ENCODE measurements at places on chromosomes 1 and 21.

DNA sequence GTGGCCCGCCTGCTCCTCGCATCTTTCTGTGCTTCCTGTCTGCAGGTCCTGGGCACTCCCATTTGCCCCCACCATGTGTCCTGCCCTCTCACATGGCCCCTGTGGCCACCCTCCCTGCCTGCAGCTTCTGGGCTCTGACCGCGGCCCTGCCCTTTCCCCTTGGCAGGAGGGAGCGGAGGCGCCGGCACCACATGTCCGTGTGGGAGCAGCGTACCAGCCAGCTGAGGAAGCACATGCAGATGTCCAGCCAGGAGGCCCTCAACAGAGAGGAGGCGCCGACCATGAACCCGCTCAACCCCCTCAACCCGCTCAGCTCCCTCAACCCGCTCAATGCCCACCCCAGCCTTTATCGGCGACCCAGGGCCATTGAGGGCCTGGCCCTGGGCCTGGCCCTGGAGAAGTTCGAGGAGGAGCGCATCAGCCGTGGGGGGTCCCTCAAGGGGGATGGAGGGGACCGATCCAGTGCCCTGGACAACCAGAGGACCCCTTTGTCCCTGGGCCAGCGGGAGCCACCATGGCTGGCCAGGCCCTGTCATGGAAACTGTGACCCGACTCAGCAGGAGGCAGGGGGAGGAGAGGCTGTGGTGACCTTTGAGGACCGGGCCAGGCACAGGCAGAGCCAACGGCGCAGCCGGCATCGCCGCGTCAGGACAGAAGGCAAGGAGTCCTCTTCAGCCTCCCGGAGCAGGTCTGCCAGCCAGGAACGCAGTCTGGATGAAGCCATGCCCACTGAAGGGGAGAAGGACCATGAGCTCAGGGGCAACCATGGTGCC is 249.1 kb downstream of the CACNA1E start:
- no peak for DNase-seq

DNA sequence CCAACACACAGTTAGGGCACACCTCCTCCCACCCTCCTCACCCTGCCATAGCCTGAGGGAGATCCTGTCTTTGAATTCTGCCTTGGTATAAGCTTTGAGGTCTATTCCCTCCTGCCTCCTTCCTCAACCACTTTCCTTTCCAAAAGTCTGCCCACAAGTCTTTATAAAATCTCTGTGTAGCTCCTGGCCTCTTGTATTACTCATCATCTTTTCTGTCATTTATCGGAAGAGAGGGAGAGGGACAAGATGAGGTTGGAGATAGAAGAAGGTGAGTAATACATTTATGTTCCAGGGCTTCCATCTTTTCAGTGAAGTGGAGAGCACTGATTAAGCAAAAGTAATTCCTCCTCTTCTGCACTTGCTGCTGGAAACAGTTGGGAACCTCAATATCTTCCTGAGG is 30.5 kb upstream of the EFCAB14 start:
- DNase-seq: no peak

- DNase-seq: no peak
Observed at GRCh38 chr1:15848143-15848928, 829 bp downstream of the SPEN start.

DNA sequence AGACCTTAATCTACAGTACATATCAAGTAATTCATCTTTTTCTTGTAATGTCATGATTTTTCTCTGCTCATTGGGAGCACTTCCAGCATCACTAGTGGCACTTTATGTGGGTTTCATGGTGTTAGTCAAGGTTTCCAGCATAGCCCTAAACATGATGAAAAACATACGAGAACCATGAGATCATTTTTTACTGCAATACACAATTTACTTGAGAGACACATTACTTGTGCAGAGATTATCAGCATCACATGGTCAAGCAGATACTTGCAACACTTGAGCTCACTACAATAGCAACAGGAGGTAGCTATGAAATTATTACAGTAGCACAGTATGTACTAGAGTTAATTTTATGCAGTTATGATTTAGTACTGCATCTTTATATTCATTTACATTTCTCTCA is 36.4 kb downstream of the ITGB3BP start:
- DNase-seq: no peak

DNA sequence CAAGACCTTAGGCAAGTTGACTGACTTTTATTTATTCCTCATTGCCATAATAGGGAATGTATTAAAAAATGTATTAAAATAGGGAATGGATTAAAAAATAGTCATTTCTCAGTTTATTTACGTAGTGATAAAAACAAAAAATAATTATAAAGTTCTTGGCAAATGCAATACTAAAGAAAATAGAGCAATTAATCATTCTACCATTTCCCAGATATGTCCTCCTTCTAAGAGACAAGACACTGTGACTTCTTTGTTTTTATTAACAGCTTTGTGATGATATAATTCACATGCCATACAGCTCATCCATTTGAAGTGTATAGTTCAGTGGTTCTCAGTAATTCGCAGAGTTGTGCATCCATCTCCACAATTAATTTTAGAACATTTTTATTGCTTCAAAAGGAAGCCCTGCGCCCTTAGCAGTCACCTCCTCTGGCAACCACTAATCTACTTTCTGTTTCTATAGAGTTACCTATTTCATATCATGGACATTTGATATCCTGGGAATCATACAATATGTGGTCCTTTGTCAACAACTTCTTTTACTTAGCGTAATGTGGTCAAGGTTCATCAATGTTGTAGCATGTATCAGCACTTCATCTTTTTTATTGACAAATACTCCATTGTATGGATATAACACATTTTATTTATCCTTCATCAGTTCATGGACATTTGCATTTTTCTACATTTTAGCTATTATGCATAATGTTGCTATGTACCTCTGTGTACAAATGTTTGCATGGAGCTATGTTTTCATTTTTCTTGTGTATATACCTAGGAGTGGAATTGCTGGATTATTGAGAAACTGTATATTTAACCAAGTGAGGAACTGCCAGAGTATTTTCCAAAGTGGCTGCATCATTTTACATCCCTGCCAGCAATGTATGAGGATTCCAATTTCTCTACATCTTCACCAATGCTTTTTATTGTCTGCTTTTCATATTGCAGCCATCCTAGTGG is 5.6 kb downstream of the TBX19 start:
- no peak for DNase-seq

- no peak for DNase-seq
Observed at GRCh38 chr1:51526248-51526647, 7.2 kb upstream of the EPS15 start.

GRCh38 chr1:117359561-117360289 is 7.5 kb upstream of the MAN1A2 start:
- no peak for DNase-seq

- peak; percentile 71 for DNase-seq
Observed at GRCh38 chr1:160539990-160540858, 17.2 kb upstream of the SLAMF6 start.

DNA sequence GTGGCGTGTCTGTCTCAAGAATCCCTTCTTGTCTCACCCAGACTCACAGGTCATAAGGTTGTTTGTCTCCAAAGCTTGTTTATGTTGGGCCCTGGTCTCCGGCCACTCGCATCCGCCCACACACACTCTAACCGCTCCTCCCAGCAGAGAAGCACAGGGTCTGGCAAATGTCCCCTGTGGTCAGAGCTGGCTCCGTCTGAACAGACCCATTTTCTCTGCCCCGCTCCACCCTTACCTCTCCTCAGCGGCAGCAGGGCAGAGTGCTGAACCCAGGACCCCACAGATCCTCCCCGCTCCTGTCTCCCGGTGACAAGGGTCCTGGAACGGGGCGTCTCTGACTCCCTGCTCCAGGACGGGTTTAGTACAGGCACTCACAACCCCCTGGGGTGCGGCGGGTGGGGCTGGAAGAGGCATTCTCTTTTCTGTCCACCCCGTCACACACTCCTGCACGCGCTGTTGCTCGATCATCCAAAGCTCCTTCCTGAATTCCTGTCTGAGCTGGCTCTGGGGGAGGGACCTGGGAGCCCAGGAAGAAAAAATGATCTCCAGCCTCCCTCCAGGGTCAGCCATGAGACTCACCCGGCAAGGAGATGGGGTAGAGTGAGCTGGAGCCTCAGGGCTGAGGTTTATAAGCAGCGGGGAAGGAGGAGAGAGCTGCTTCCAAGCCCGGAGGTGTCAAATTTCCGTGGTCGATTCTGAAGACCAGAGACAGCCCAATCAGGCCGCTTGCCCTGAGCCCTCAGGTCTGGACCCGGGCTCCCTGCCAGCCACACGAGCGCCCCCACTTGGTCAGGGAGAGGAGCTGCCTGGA is at the start of gene S100A13:
S100A13 (minus strand) TSS at position 602 of the 811 bp plus-strand sequence. CDS start 1,033 bp downstream, outside the sequence.
- peak; percentile 29 for DNase-seq

DNA sequence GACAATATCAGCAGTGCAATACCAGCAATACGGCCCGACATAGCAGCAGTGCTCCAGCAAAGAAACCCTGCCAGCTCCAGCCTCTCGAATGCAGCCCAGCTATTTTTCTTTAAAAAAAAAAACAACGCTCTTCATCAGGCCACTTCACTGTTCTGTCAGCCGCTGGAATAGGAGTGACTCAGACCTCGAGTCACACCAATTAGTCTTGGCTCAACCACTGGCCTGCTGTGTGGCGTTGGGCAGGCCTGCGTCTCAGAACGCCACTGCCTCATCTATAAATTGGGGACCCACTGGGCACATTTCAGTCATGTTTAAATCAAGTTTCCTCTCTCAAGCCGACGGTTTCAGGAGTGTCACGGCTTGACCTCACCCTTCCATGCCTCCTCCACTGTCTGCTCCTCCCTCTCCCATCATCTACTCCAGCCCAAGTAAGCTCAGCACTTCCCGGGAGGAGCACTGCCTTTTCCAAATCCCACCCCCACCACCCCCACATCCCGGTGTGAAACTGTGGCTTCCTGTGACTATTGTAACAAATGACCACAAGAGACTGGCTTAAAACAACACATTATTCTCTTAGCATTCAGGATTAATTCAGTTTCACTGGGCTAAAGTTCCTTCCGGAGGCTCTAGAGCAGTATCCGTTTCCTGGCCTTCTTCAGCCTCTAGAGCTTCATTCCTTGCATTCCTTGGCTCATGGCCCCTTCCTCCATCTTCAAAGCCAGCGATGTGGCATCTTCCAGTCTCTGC is 71.9 kb upstream of the EFHD2 start:
- DNase-seq: no peak

- peak; percentile 68 for DNase-seq
Observed at GRCh38 chr1:6245869-6246496, 2.0 kb downstream of the HES3 start.

GRCh38 chr21:45244799-45245340 is 42.8 kb downstream of the POFUT2 start:
- no peak for DNase-seq

DNA sequence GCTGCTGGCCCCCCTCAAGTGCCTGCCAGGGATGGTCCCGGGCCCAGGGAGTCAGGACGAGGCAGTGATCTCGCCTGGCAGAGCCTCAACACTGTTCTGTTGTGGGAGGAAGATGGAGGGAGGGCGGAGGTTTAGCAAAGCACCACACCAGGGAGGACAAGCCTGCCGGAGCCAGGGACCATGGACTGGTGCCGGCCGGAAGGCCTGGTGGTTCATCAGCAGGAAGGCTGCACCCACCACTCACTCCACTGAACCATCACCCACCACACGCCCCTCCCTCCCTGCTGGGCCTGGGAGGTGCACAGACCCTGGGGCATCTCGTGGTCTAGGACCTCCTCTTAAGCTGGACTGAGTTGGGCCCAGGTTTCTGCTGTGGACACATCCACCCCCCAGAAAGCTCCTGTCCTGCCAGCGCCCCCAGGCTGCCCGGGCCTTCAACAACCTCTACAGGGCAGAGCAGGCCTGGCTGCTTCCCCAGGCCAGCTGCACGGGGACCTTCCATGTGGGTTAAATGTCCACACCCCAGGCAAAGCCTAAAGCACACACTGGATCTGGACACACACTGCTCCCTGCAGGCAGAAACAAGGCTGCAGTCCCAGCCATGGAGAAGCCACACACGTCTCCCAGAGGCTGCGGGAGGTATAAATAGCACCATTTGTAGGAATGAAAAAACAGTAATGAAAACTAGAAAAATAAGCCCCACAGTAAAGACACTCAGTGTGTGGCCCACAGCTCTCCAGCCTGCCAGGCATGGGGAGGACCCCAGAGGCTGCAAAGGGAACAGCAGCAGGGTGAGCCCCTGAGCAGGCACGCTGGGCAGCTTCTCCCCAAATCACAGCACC is 10.4 kb upstream of the TMEM240 start:
- no peak for DNase-seq

GRCh38 chr1:183163316-183163715 is 22.7 kb upstream of the LAMC2 start:
- no peak for DNase-seq

DNA sequence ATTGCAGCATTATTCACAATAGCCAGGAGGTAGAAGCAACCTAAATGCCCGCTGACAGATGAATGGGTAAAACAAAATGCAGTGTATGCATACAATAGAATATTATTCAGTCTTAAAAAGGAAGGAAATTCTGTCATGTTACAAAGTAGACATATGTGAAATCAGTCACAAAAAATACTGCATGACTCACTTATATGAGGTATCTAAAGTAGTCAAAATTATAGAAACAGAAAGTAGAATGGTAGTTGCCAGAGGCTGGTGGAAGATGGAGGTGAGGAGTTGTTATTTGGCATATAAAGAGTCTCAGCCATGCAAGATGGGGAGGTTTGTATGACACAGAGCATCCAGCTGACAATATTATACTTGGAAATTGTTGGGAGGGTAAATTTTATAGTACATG is 43.0 kb upstream of the EGLN1 start:
- peak; percentile 59 for DNase-seq

DNA sequence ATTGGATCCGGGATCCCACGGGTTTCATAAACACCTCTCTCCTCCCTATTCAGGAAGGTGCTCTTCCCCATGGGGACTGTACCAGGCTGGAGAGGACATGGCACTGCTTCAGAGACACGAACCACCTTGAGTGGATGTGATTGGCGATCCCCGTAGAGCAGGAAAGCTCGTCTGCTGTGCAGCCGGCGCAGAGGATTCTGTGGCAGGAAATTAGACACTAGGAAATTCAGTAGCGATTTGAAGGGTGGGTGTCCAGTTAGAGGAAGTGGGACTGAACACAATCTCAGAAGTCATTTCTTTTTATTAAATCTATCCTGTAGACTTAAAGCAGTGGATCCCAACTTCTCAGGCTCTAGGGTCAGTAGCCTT is 767 bp downstream of the PDIK1L start:
- peak; percentile 31 for DNase-seq

GRCh38 chr1:14973773-14974172 is 179.8 kb upstream of the TMEM51 start:
- DNase-seq: no peak

- no peak for DNase-seq
Observed at GRCh38 chr1:84121360-84121759, 22.7 kb upstream of the PRKACB start.

- no peak for DNase-seq
Observed at GRCh38 chr1:59409549-59409948, 112.7 kb downstream of the FGGY start.

DNA sequence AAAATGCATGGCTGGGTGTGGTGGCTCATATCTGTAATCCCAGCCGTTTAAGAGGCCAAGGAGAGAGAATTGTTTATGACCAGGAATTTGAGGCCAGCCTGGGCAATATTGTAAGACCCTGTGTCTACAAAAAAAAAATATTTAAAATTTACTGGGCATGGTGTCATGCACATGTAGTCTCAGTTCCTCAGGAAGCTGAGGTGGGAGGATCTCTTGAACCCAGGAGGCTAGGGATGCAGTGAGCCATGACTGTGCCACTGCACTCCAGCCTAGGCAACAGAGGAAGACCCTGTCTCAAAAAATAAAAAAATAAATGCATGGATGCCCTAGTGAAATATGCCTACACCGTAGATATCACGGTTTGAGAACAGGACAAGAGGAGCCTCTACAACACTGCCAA is 1331.2 kb upstream of the B3GALT2 start:
- DNase-seq: no peak
